ENCODE measurements at places on chromosomes 1 and 21. TPM values are rescaled to one million over a fixed set of nuclear protein-coding genes. Genes with fewer than 3 reads are reported as not detected.

GRCh38 chr1:102241431-102242338 is 245.0 kb upstream of the OLFM3 start:
- no peak for DNase-seq
- H3K36me3 ChIP-seq = no peaks in the 10 kb centered on the region
- no peak overlapping the region for H3K4me3 ChIP-seq
- no peaks in the 10 kb centered on the region for H3K27me3 ChIP-seq

DNA sequence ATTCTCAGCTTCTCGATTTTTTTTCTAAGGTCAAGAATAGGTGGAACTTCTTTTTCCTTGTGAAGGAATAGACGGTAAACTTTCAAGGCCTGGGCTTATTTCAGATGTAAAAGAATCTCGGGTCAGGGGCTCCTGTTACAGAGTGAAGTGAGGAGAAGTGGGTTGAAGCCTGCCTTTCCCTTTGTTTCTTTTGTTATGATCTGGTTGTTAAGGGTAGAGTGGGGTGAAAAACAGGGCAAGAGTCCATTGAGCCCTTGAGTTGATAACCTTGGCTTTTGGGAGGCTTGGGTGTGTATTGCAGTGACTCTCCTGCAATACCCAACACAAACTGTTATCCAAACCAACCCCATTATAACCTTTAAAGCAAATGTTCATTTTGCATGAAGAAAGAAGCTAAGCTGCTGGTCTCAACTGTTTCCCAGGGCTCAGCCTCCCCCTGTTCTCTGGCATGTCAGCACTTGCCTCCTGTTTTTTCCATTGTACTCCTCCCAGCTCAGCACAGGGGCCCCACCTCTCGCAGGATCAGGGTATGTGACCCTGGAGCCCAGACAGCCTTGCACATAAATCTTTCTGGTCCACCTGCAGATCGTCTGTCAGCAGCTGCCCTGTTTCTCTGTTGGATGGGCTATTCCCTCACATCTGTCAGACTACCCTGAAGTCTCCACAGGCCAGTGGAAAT is 102.4 kb downstream of the CACHD1 start:
- no peak overlapping the region for H3K27ac ChIP-seq
- H3K27me3 ChIP-seq = no peaks in the 10 kb centered on the region
- no peak overlapping the region for H3K4me3 ChIP-seq
- peaks cover 2% of the 10 kb centered on the region for H3K4me1 ChIP-seq

Gene CLCNKB
- not detected for total RNA-seq

Gene BATF3
- 1.2 TPM for total RNA-seq

- no peak overlapping the region for H3K4me3 ChIP-seq
- H3K4me1 ChIP-seq = no peaks in the 10 kb centered on the region
- no peak for DNase-seq
- H3K27me3 ChIP-seq = no peaks in the 10 kb centered on the region
- H3K27ac ChIP-seq = no peak overlapping the region
Observed at GRCh38 chr1:74247881-74248528, 12.8 kb downstream of the TNNI3K start.

Gene DEGS1
- total RNA-seq = 35.0 TPM

DNA sequence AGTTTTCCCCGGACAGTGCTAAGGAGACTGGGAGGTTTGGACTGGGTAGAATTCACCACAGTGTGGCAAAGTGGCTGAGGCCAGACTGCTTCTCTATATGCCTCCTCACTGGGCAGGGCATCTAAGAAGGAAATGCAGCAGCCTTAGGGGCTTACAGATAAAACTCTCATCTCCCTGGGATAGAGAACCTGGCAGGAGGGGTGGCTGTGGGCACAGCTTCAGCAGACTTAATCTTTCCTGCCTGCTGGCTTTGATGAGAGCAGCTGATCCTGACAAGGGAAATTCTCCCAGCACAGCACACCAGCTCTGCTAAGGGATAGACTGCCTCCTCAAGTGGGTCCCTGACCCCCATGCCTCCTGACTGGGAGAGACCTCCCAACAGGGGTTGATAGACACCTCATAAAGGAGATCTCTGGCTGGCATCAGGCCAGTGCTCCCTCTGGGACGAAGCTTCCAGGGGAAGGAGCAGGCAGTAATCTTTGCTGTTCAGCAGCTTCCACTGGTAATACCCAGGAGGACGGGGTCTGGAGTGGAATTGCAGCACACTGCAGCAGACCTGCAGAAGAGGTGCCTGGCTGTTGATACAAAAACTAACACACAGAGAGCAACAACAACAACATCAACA is 25.2 kb downstream of the KIFAP3 start:
- no peak for DNase-seq
- H3K4me3 ChIP-seq = no peak overlapping the region
- no peak overlapping the region for H3K27ac ChIP-seq
- H3K36me3 ChIP-seq = peaks cover 76% of the 10 kb centered on the region
- H3K4me1 ChIP-seq = peaks cover 16% of the 10 kb centered on the region

Gene TNFRSF18
- total RNA-seq = 1.6 TPM

- no peak overlapping the region for H3K27ac ChIP-seq
- no peak overlapping the region for H3K4me3 ChIP-seq
- no peaks in the 10 kb centered on the region for H3K27me3 ChIP-seq
- peaks cover 14% of the 10 kb centered on the region for H3K36me3 ChIP-seq
- H3K4me1 ChIP-seq = peaks cover 6% of the 10 kb centered on the region
Observed at GRCh38 chr1:3785456-3786157, 10.7 kb downstream of the LRRC47 start.

GRCh38 chr21:45898028-45898350 is 83.6 kb upstream of the COL6A1 start:
- no peak overlapping the region for H3K4me3 ChIP-seq
- peaks cover 13% of the 10 kb centered on the region for H3K4me1 ChIP-seq
- H3K27me3 ChIP-seq = no peaks in the 10 kb centered on the region
- H3K27ac ChIP-seq = no peak overlapping the region
- no peak for DNase-seq

Gene INAVA
- total RNA-seq = not detected

DNA sequence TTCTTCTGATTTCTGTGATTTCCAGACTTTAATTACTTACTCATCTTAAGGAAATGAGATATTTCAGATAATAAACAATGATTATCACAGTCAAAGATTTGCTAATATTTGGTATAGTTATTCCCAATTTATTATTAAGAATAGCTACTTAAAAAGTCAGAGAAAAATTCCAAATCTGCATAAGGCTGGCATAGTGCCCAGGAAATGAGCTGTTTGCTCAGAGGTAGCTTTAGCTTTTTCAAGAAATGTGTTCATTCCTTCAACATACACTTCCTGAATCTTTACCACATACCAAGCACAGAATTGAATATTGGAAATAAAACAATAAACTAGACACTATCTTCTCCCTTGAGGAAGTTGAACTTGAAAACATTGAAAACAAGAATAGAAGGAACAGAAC is 44.3 kb upstream of the KCNK1 start:
- no peak overlapping the region for H3K27ac ChIP-seq
- peaks cover 9% of the 10 kb centered on the region for H3K27me3 ChIP-seq
- peaks cover 2% of the 10 kb centered on the region for H3K36me3 ChIP-seq
- no peak for DNase-seq

Gene RSPO1
- total RNA-seq = not detected

DNA sequence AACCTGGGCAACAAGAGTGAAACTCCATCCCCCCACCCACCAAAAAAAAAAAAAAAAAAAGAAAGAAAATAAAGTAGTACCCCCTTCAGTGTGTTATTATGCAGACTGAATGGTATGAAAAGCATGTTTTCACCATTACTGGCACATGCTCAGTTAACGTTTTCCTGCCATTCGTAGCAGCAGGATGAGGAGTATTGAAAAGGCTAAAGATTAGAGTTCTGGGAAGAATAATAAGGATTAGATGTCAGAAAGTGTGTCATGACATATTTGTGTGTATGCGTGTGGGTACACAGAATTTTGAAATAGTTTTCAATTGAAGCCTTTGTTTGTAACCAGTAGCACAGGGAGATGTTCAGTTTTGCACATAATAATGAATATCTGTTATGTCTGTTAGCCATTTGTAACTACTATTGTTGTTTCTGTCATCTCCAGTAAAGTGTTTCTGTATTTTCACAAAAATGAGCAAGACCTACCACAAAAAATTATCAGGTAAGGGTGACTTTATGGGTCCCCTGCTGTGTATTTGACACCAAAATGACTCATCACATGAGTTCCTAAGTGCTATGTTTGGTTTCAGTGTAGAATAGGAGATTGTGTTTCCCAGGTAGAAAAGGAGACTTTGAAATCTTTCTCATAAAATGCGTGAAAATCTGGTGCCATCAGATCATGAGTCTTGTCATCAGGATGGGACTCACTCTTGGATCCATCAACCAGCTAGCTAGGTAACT is 358.9 kb downstream of the DISC1 start:
- no peak for DNase-seq
- H3K27ac ChIP-seq = no peak overlapping the region
- H3K36me3 ChIP-seq = peaks cover 3% of the 10 kb centered on the region
- peaks cover 10% of the 10 kb centered on the region for H3K4me1 ChIP-seq
- H3K27me3 ChIP-seq = no peaks in the 10 kb centered on the region

DNA sequence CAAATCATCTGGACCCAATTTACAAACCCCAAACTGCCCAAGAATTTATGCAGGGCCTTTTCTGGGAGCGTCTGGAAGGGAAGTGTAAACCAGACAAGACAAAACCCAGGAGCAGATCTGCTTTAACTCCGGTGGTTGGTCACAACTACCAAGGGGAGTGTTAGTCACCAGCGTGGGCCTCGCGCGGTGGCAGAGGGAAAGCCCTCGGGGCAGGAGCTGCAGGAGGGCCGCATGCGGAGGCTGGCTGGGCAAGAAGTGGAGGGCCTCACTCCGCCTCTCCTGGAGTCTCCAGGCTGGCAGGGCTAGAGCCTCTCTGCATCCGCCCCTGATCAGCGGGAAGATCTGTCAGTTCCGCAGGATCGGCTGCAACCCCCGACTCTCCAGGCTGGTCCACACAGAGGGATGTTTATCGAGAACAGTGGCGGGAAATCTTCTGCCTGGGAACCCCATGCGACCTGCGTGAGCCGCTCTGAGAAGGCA is 2.0 kb downstream of the COL24A1 start:
- H3K4me1 ChIP-seq = peaks cover 9% of the 10 kb centered on the region
- H3K36me3 ChIP-seq = peaks cover 5% of the 10 kb centered on the region
- H3K27me3 ChIP-seq = peaks cover 33% of the 10 kb centered on the region
- no peak overlapping the region for H3K27ac ChIP-seq
- DNase-seq = no peak

Gene RASAL2
- total RNA-seq = not detected

DNA sequence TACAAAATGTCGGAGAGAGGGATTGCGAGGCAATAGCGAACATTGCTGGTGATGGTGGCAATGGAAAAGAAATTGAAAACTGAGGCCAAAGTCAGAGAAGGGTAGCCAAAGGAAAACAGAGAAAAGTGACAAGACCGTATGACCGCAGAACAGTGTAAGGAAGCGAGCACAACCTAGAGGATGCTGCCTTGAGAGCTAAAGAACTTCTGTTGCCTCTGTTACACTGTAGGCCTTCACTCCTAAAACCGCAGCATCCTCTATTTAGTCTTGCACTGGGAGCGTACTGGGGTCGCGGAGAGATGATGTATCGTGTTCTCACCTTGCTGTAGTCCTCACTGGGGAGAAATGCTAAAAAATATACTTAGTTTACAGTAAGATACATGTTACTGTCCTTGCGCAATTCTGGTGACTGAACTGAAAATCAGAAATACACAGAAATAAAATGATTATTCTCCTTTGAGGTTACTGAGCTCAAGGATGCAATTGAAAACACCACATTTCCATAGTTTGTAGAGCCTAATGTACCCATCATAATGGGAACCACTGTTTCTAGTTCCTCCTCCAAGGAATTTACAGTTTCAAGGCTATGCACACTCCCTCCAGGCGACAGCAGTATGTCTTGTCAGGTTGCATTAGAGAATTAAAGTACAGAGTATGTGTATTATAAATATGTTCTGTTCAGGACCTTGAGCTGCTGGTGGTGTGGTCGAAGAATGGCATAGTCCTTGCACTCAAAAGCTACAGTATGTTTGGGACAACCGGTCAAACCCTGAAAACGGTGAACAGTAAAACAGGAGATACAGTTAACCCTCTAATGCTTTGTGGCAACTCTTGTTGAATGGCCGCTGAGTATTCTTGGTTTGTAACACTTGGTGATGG is 1.3 kb downstream of the NEK7 start:
- peaks cover 38% of the 10 kb centered on the region for H3K4me1 ChIP-seq
- peak; percentile 12 for DNase-seq
- H3K36me3 ChIP-seq = no peaks in the 10 kb centered on the region
- peak overlapping the region; percentile 98 for H3K27ac ChIP-seq

- no peak overlapping the region for H3K4me3 ChIP-seq
- no peak for DNase-seq
- no peaks in the 10 kb centered on the region for H3K36me3 ChIP-seq
- peaks cover 28% of the 10 kb centered on the region for H3K27me3 ChIP-seq
- H3K4me1 ChIP-seq = peaks cover 12% of the 10 kb centered on the region
- no peak overlapping the region for H3K27ac ChIP-seq
Observed at GRCh38 chr1:14921057-14921456, 232.5 kb upstream of the TMEM51 start.

DNA sequence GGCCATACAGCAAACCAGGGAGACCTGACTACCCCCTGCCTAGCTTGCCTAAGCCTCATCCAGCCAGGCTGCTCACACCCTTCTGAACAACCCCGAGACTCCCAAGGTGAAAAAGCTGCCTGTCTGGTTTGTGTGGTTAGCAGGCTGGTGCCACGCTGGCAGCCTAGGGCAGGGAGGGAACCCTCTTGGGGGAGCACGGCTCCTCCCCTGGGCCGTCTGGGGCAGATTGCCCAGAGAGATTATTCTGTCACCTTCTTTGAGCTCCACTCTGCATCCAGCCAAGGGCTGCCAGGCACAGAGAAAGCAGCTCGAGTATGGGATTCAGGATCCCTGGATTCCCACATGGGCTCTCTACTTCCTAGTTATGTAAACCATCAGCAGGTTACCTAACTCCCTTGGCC is 27.5 kb upstream of the TCEA3 start:
- peaks cover 15% of the 10 kb centered on the region for H3K27me3 ChIP-seq
- peak; percentile 55 for DNase-seq
- H3K4me3 ChIP-seq = peak overlapping the region; percentile 19
- H3K36me3 ChIP-seq = no peaks in the 10 kb centered on the region
- peaks cover 21% of the 10 kb centered on the region for H3K4me1 ChIP-seq
- H3K27ac ChIP-seq = no peak overlapping the region

Data from naive thymus-derived CD8-positive, alpha-beta T cell (primary cell).